ENCODE measurements at places on chromosomes 7 and 10.

- DNase-seq, result no peak
Measured at GRCh38 chr10:132878091-132878729, 64.2 kb downstream of the CFAP46 start.

GRCh38 chr7:2617325-2617905, 14.4 kb upstream of the TTYH3 start:
- no peak for DNase-seq

DNA sequence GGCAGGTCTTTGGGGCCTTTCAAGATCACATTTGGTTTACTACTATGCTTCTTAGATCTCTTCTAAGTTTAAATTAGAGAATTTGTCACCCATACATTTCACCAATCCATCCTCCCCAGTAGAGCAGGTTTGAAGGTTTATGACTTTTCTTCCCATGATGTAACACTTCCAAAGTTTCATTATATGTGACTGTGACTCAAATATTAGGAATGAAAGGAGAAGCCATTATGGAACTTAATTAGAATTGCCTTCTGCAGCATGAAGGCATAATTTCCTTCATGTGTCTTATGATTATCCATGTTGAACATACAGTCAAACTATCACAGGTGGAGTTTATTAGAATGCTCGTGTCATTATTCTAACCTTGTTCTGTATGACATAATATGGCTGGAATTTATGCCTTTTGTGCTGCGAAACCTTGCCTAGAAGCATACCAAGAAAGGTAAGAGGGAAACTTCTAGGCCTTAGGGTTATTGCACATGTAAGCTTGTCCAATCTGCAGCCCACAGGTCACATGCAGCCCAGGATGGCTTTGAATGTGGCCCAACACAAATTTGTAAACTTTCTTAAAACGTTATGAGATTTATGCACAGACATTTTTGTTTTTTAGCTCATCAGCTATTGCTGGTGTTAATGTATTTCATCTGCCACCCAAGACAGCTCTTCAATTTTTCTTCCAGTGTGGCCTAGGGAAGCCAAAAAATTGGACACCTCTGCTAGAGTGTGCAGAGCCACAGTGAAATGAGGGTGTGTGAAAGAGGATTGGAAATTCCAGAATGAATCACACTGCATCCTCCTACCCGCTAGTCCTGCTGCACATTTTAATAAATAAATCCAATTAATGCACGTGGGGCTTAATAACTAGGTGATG, 133.6 kb downstream of the TMEM26 start:
- no peak for DNase-seq

GRCh38 chr10:70985824-70986622, 97.7 kb upstream of the PCBD1 start:
- DNase-seq, result no peak

GRCh38 chr7:134021836-134022235, 105.3 kb upstream of the LRGUK start:
- DNase-seq, result no peak

- no peak for DNase-seq
Measured at GRCh38 chr7:105890290-105890997, 14.0 kb upstream of the ATXN7L1 start.

DNA sequence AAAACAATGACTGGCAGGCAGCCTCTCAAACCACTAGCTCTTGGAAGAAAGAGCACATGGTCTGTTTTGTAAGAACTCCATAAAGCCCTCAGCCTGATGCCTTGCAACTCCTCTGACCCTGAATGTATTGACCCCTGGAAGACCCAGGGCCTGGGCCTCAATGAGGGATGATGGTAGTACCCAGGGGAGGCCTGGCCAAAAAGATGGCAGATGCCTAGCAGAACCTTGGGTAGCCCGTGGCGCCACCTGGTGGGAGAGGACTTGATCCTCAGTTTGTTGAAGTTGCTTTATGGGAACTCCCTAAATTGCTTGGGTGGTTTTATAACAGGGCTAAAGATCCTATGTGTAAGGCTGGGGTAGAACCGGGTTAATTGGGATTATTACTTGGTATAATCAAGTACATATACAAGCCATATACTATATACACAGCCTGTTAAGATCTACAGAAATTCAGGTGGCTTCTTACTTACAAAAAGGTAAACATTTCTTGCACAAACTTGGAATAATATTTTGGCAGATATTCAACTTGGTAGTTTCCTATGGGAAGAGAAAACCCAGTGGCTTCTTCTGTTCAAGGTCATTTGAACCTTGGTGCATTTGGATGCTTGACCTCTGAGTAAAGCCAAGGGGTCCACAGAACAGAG, 95.8 kb upstream of the CACUL1 start:
- peak; percentile 8 for DNase-seq

- DNase-seq, result no peak
Measured at GRCh38 chr10:86411281-86411841, 44.8 kb upstream of the GRID1 start.

- no peak for DNase-seq
Measured at GRCh38 chr10:98323221-98324164, 55.5 kb upstream of the LOXL4 start.

DNA sequence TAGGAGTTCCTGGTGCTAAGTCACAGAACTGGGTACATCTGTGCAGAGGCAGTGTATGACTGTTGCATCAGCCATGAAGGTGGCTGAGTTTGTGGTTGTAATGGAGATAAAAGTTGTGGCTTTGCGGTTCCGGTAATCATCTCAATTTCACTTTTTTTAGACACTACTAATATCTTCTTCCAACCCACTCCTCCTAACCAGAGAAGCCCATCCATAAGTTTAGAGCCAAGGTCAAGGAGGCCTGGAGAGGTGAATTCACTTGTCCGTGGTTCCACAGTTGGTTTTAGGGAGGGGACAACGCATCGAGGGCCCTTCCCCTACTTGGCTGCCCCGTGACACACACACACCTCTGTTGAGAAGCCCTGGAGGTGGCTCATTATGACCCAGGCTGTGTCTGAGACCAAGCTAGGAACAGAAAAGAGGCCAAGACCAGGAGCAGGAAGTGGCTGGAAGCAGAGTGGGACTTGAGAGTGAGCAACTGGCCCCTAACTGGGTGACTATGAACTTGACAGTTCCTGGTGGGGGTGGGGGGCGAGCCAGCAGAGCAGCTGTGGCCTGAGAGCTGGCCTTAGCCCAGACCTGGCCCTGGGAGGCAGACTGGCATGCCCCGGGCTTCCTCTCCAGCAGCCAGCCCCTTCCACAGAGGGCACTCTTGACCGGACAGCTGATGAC, 66.8 kb upstream of the COL13A1 start:
- DNase-seq, result no peak

- no peak for DNase-seq
Measured at GRCh38 chr7:44128721-44129582, 5.6 kb upstream of the POLD2 start.

DNA sequence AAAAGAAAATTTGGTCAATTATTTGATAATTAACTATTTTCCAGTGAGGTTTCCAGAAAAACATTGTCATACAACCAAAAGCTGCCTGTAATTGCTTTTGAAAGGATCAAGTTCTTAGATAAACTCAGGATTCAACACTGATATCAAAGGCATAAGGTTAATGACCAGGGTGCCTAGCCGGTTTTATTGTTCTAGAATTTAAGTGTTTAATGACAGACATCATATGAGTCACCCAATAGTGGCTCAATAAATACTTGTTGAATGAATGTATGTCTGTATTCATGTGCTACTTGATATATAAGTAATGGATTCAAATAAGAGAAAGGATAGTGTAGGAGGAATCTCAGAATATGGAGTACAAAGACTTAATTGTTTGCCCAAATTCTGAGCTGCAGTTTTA, 196.1 kb upstream of the LRGUK start:
- no peak for DNase-seq

DNA sequence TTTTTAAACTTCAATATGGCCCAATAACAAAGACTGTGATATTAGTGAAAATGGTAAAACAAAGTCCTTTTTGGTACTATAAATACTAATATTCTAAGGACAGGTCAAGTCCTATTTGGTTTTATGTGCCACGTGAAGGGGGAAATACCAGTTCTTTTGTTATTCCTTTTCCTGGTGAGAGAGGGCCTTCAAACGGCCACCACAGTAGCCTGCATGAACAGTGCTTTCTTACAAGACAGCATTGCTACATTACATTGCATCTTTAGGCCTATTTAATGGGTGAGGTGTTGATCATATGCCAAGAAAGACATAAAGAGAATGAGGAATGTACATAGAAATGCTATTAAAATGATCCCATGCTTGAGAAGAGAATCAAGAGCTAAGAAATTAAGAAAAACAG, 214.8 kb downstream of the LRRTM3 start:
- no peak for DNase-seq

GRCh38 chr7:114081606-114082425, 163.0 kb upstream of the PPP1R3A start:
- DNase-seq, result no peak

DNA sequence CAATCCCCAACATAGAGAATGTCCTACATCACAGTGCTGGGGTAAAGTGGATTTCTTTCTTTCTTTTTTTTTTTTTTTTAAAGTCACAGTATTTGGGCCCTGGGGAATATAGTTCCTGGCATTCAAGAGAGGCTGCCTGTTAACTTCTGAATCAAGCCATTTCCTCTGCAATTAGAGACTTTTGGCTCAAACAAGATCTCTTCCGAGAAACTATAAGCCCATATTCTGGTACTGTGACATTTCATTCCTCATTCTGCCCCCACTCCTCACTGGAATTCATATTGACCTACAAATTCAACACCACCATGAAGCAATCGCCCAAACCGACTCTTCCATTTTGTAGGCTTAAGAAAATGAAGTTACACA, 187.4 kb downstream of the PHTF2 start:
- no peak for DNase-seq

GRCh38 chr7:132249256-132249971, 326.9 kb downstream of the PLXNA4 start:
- no peak for DNase-seq

GRCh38 chr10:129641982-129642381, 174.9 kb downstream of the MGMT start:
- DNase-seq, result no peak

- DNase-seq, result no peak
Measured at GRCh38 chr10:127429601-127430312, 119.4 kb upstream of the NPS start.

DNA sequence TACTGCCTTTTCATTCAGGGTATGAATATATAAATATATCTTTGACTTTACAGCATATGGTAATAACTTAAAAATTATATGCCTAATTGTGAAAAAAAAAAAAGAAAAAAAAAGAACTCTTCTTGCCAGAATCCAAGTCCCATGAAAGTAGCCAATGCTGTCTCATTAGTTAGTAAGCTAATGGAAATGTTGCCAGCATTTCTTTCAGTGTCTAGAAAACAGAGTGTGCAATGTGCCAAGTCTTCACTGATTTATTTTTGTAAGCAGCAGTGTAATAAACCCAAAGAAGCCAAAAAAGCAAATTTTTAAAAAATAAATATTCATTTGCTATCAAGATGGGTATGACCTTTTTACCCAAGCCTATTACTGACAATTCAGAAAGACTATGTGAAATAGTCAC, 31.1 kb upstream of the LRRN3 start:
- no peak for DNase-seq

GRCh38 chr10:16779384-16779915, 37.8 kb downstream of the RSU1 start:
- peak; percentile 20 for DNase-seq

DNA sequence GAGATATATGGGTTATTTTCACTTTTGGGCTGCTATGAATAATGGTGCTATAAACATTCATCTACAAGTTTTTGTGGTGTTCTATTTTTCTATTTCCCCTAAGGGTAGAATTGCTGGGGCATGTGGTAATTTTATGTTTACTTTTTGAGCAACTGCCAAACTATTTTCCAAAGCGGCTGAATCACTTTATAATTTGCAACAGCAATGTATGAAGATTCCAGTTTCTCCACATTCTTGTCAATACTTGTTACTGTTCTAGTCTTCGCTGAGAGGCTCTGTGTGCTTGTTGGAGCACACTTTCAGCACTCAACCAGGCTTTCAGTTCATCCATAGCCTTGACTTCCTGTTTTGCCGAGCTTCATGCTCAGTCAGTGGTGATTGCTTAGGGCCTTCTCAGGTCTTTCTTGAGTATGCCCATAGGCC, 39.0 kb downstream of the ADK start:
- no peak for DNase-seq

- DNase-seq, result no peak
Measured at GRCh38 chr7:112202816-112203215, 3.4 kb downstream of the DOCK4 start.

GRCh38 chr10:43692051-43692825, 43.6 kb upstream of the ZNF32 start:
- DNase-seq, result no peak

- DNase-seq, result no peak
Measured at GRCh38 chr10:126196281-126196680, 192.0 kb downstream of the ADAM12 start.

DNA sequence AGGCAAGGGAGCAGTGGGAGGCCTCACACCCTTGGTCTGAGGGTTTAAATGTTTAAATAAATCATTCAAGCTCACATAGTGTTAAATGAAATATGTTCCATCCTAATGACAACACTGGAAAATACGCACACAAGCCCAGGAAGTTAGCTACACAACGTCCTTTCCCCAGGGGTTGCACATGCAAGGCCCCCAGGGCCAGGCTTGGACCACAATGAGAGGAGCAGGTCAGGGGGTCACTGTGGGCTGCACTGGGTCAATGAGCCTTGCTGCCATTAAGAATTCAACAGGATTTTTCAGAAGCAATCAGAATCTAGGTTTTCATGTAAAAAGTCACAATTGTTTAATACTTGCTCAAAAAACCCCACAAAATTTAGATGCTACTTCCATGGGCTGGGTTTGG, 64.9 kb upstream of the ADCY1 start:
- no peak for DNase-seq

GRCh38 chr10:92813979-92814378, 34.3 kb upstream of the EXOC6 start:
- no peak for DNase-seq

DNA sequence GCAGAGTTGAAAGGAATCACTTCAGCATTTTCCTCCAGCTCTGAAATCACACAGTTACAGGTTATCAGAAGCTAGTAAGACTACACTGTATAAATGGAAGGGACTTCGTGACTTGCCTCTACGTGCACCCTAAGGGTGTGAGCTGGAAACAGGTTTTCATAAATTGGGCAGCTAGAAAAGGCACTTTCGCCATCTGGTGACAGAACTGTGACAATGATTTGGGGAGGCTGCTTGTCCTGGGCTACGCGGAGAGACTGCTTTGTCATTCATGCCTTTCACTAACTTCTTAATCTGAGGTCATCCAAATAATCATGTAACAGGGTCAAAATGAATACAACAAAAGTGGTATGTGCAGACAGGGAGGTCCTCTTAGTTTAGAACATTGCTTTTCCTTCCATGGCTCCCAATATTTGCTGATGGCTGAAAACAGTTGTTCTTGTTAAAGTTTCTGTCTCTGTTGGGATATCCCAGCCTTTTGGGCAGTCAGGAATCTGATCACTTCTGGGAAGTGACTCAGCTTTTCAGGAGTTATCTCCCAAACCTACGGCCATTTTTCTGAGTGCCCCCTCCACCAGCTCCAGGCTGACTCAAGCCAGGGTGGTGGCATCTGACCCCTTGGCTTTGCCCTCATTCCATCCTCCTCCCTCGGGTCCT, 17.8 kb downstream of the VWC2 start:
- DNase-seq, result no peak

GRCh38 chr10:115950320-115950719, 322.7 kb downstream of the GFRA1 start:
- no peak for DNase-seq
